ENCODE measurements at places on chromosomes 12 and 14. TPM values are rescaled to one million over a fixed set of nuclear protein-coding genes. Genes with fewer than 3 reads are reported as not detected.

GRCh38 chr12:104671409-104672095 lies 214.8 kb downstream of the CHST11 start:
- peak; percentile 89 for DNase-seq

DNA sequence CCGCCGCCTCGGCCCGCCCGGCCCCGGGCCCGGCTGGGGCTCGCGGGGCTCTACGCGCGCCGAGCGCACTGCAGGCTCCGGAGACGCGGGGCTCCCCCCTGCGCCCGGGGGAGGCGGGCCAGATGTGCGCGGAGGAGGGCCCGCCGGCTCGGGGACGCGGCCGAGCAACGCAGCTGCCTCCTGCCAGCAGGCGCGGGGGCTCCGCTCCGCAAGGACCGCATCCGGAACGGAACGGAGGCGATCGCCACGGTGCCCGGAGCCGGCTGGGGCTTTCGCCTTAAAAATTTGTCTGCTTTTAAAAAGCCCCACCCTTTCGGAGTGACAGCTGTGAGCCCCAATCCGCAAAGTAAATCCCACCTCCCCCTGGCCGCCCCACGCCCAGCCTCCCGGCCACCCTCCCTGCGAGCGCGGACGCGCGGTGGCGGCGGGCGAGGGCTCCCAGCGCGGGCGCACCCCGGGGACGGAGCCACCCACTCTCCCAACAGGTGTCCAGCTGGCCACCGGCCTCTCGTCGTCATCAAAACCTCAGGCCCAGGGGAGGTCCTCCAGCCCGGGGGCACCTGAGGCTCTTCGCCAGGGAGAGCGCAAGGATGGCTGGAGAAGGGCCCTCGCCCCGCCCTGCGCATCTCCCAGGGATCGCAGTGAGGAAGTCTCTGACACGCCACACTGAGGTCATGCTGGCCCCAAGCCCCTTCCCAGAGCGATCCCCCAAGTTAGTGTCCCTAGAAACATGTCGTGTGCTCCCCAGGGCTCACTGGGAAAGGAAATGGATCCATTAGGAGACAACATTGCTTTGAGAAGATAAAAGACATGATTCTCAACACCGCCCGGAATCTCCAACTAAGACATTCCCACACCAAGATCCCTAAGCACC lies at the start of gene TMEM132D:
TSS of gene TMEM132D (minus strand) at position 70 of the 874 bp plus-strand sequence.
- no peak for DNase-seq

- DNase-seq: no peak
Measured at GRCh38 chr12:53115112-53115890, 12.0 kb downstream of the SOAT2 start.

SSTR1 gene
- 8.7 TPM for total RNA-seq

DNA sequence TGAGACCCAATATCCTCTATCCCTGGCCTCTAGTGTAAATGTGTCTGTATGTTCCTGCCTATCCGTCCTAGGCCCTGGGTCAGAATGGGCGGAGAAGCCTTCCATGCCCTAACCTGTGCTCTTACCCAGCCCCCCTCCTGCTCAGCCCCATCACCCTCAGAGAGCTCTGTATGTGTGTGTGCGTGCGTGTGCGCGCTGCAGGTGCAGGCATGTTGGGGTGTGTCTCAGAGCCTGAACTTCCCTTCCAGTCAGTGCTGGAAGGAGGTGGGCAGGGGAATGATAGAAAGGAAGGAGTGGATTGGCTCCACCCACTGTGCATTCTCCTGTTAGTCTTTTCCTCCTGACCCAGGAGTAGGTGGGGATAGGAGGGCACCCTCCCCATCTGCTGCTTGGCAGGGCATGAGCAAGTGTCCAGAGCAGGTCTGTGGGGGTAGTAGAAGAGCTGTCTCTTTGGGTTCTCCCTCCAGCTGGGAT lies 7.2 kb downstream of the NAB2 start:
- no peak for DNase-seq

GRCh38 chr14:80605536-80605935 lies 336.0 kb downstream of the CEP128 start:
- no peak for DNase-seq

GPR132 gene
- 7.2 TPM for total RNA-seq

MGST1 gene
- total RNA-seq: 341 TPM

- DNase-seq: no peak
Measured at GRCh38 chr12:24078318-24078765, 128.9 kb upstream of the SOX5 start.

GRCh38 chr12:121330692-121331091 lies 21.5 kb downstream of the ANAPC5 start:
- no peak for DNase-seq
